Dorsolateral prefrontal cortex (tissue), 122 donors: ENCODE measurements at places on chromosomes 4 and X.

DNA sequence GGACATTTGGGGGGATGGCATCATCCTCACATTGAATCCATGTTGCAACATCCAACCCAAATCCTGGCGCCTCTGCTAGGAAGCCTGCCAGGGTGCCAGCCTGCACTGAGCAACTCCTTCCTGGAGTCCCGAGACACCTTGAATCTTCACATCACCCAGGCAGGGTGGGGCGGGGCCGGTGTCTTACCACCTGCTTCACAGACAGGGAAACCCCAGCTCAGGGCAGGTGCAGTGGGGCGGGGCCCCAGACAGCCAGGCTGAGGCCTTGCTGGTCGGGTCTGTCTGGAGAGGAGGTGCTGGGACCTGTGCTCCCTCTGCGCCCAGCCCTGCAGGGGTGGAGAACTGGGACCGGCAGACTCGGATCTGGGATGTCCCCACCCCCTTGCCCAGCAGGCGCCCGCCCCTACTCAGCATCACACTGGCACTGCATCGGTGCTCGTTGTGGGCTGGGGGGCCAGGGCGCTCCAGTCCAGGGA is 31.5 kb upstream of the HTRA3 start:
- no peak for DNase-seq

GRCh38 chr4:109801099-109801789 is 555 bp downstream of the CFI start:
- no peak for DNase-seq

DNA sequence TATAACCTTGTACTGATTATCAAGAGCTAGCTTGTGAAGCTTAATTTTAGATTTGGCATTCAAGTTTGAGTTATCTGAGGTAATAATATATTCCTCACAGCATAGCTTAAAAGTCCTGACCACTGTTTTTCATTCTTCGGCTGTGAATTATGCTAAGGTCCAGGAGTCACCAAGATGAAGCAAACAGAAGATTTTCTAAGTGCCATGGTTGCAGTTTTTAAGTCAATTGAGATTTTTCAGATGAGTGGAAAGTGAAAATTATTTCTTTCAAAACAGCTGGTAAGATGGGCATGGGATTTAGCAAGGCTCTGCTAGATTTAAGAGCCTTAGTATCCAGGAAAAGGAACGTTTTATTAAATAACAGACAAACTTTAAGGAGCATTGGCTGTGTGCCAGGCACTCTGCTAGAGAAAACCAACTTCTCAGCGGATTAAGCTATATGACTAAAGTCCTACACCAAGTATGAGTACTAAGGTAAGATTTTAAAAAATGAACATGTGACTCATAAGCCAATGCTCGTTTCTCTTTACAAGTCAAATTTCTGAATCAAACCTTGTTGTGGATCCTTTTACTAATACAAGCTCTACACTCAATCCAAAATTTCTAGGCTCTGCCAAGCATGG is 149.9 kb upstream of the IL15 start:
- DNase-seq: no peak

DNA sequence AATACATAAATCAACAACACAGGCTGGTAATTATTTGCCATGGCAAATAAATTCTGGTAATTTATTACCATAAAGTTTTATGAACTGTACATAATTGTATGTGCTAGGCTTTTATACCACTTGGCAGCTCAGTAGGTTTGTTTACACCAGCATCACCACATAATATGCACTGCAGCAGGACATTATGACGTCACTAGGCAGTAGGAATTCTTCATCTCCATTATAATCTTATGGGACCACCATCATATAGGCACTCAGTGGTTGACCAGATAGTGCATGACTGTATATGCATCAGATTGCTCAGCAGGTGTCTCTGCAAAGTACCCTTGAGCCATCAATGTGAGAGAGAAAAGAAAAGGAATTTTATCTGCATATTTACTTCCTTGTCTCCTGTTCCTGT is 295.4 kb downstream of the CFAP47 start:
- DNase-seq: no peak

DNA sequence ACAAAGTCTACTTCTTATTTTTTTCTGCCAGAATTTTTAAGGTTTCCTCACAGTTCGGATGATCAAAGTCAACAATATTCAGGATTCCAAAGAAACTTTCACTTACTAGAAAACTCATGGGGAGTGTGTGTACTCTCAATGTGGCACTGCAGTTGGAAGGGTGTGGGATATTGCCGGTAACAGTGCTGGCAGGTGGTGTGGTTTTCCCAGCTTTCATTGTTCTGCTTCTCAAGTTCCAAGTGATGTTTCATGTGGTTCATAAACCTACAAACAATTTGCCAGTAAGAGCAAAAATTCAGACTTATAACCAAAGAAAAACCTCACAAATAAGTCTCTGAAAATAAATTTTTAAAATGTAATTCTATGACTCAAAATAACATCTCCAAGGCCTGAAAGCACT is 39.8 kb downstream of the ZNF280C start:
- no peak for DNase-seq

DNA sequence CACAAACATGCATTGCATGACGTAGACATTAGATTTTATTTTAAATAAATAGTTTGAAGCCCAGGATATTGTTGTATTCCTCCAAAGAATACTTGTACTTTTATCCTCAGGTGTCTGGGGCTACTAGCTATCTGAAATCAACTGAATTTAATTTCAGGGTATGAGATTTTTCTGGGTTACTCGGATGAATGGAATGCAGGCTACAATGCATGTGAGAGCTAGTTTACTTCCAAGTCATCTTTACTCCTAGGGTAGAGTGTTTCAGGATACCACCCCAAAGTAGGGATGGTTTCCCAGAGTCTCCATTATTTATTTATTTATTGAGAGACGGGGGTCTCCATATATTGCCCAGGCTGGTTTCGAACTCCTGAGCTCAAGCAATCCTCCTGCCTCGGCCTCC is 66.4 kb downstream of the HPRT1 start:
- no peak for DNase-seq

DNA sequence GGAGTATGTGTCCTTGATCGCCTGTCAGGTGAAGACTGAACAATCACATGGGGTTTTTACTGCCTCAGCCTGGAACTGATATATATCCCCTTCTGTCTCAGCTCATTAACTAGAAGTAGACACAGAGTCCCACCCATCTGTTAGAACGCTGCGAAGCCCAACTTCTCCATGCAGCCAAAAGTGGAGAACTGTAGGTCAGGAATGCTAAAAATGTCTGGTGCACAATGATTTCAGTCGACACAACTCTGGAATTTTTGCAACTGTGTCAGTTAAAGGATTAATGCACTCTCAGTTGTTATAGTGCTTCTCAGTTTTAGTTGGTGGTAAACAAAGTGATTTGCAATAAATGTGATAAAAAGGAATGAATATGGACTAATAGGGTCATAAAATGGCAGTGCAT is 287.2 kb downstream of the INPP4B start:
- DNase-seq: no peak

DNA sequence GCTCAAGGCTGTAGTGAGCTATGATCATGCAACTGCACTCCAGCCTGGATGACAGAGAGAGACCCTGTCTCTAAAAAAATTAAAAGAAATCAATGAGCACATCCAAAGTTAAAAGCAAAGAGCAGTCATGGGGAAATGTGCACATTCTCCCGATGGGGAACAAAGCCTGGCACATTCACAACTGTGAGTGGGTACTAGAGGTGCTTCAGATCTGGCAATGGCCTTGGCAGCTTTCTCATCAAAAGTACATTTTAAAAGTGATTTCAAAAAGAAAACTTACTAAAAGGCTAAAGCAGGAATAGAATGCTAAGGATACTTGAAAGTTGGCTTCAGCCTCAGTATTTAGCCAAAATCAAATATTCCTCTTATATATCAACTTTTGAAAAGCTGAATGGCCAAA is 145.9 kb upstream of the MAOA start:
- DNase-seq: no peak
